Endothelial cell (in vitro differentiated cells): ENCODE measurements at places on chromosomes 1 and 21.

DNA sequence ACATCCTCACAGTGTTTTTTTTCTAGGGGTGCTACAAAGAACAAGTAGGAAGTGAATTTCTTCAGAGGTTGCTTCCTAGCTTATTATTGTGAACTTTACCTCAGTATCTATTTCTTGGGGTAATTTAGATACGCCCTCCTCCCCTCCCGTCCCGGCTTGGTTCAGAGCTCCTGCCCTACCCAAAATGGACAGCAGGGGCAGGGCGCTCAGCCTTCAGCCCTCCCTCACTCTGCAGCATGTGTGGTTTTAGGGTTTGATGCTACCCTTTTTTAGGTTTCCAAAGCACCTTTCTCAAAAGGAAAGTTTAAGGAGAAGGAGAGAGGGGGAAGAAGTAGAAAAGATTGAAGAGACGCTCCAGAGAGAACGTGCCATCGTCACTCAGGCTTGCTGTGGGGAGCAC lies 16.9 kb upstream of the POGK start:
- DNase-seq: no peak

DNA sequence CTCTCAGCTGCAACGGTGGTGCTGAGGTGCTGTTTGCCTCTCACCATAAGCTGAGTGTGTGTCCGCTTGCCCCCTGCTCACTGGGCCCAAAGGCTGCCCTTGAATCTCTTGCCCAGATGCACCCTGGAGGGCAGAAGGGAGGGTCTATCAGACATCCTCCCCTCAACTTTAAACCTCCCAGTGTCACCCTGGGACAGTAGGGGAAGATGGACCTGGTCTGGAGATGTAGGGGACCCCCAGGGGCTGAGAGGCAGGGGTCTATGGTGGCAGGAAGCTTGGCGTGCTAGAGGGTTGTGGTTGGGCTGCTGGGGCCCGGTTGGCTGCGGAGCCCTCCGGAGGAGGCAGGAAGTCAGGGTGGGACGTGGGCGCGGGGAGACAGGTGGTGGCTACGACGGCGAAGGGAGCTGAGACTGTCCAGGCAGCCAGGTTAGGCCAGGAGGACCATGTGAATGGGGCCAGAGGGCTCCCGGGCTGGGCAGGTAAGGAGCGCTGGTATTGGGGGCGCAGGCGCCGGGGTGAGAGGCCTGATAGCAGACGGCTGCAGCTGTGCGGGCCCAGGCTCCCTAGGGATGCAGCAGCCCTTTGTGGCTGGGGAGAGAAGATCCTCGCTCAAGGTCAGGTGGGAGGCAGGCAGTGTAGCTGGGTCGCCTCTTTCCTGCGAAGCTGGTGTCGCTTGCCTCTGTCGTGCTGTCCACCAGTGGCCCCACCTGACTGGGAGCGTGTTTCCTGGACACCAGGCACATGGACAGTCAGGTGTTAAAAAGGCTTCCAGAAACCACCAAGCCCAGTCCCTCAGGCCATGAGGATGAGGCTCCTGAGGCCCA lies at the start of gene LCK:
LCK (plus strand) TSS at position 373 of the 824 bp plus-strand sequence. CDS start 23,065 bp downstream, outside the sequence.
- no peak for DNase-seq

- no peak for DNase-seq
Observed at GRCh38 chr1:79117376-79117775, 110.8 kb upstream of the ADGRL4 start.

DNA sequence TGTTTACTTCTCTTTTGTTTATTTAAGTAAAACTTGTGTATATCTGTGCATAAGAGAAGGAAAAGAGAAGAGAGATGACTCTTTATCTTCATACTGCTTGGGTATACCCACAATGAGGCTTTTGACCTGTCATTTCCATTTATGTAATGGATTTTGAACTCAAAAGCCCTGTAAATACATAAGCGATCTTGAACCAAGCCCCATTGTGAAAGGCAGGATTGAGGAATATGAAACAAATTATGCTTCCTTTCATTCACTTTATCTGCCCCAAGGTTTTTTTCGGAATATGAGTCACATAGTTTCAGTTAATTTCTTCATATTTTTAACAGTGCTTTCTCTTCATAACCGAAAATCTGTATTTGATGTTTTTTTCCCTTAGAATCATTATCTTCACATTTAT lies 21.4 kb downstream of the CNST start:
- DNase-seq: no peak

- DNase-seq: no peak
Observed at GRCh38 chr1:8419172-8419571, 101.3 kb downstream of the SLC45A1 start.

DNA sequence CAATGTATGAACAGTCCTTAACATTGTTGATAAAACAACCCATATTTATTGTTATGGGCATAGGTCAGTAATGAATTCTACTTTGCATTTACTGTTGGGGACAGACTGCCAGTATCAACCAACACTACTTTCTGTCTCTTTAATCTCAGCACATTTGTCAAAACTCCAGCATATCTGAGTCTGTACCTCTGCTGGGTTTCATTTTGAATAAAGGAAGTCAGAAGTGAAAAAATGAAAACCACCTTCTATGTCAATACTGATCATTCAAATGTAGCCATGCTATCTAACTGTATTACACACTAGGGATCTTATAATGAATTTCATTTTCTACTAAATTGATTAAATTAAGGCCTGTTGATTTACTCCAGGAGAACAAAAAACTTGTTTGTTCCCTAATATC lies 24.2 kb upstream of the CXADR start:
- DNase-seq: no peak

- DNase-seq: no peak
Observed at GRCh38 chr1:10686404-10687040, 109.9 kb downstream of the CASZ1 start.

- no peak for DNase-seq
Observed at GRCh38 chr1:151898519-151898991, 10.8 kb downstream of the THEM4 start.

GRCh38 chr1:240151136-240151735 lies 59.6 kb downstream of the FMN2 start:
- no peak for DNase-seq

DNA sequence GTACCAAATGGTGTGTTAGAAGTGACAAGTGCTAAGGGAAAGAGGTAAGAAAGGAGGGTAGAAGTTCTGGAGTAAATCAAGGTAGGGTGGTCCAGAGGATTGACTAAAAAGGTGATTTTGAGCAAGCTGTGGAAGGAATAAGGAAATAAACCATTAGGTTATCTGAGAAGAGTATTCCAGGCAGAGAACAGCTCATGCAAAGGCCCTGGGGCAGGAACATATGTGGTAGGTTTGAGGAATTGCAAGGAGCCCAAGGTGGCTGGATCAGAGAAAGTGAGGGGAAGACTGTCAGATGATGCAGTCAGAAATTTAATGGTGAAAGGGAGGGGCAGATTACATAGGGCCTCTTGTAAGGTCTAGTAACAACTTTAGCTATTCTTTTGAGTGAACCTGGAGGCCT lies 302.6 kb downstream of the PBX1 start:
- no peak for DNase-seq

GRCh38 chr21:38250991-38251418 lies 5.8 kb upstream of the KCNJ15 start:
- DNase-seq: no peak

GRCh38 chr1:52195161-52195560 lies 53.3 kb downstream of the ZFYVE9 start:
- no peak for DNase-seq

DNA sequence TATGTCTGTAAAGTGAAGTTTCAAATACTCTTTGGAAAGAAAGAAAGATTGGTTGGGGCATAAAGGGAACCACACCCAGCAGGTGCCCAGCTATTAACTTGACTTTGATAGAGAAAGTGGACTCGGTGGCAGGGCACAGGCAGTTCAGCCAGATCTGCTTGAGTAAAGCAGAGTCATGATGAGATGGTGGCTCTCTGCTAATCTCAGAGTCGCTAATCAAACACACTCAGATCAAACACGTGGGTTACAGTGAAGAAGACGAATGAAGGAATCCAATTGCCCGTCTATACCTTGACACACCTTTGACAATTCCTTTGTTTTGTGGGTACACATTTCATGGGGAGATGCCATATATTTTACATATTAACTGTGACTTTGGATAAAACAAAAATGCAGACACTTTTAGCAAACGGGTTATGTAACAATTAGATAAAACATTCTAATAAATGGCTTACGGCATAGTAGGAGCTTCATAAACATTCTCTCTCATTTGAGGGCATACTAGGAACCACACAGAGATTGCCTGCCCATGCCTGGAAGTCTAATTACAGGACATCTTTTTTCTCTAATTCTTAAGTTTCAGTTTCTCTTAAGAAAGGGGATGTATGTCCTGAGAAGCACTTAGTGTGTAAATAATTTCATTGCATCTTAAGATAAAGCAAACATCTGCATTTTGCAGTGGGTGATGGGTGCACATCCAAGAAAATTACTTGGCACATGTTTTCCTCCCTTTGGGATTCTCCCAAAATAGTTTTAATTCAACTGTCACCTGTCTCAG lies 7.2 kb downstream of the CBR1 start:
- DNase-seq: no peak

- no peak for DNase-seq
Observed at GRCh38 chr1:89047734-89048133, 17.3 kb downstream of the GBP1 start.

GRCh38 chr1:54315099-54315498 lies 91.1 kb downstream of the SSBP3 start:
- no peak for DNase-seq

DNA sequence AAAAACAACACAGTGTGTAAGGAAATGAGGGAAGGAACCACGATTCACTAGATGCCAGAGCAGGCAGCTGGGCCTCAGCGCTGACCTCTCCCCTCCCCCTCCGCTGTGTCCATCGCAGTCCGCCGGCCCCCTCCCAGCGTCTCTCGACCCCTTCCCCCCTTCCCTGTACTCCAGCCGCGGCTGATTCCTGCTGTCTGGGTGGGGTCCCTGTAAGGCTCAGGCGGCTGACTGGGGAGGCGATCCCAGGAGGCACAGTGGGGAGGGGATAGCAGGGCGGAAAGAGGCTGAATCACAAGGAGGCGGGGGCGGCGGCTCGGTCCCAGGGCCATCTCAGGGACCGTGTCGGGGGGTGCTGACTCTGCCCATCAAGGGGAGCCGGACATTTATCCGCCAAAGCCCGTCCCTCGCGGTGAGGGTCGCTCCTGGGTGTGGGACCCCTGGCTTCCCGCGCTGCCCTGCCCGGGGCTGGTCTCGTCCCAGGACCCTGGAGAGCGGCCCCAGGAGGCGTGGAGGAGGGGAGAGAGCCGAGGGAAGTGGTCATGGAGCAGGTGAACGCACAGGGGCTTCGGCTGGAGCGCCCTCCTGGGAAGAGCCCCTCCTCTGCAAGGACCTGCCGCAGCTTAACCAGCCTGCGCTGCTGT lies 241.9 kb downstream of the PTPRU start:
- peak; percentile 31 for DNase-seq

DNA sequence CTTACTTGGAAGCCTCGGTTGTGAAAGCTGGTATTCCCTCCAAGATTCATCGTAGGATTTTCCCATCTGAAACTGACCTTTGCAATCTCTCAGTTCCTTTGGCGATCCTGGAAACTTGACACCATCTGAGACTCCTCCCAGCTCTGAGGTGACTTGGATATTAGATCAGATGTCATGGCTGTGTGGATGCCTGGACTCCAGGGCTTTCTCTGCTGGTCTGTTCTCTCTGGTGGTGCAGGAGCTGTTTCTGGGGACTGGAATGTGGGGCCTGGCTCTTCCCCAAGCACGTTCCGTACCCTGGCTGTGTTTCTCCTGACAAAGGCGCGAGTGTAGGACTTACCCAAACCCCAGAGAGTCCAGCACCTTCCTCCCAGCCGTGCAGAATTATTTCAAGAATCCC lies 252.2 kb downstream of the RPS6KC1 start:
- no peak for DNase-seq

DNA sequence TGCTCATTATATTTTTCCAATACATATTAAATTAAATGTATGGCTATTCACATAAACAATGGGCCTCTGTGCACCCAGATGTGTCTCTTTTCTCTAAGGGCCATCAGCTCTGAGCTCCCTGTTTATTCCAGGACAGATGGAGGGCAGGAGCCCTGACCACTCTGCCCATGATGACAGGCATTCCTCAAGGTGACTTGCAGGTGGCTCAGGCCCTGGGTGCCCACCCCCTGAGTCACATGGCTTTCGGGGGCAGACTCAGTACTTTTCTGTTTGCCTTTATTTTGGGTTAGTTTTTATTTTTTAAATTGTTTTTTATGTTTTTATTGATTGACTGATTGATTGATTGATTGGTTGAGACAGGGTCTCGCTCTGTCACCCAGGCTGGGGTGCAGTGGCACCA lies 6.4 kb upstream of the LRP8 start:
- no peak for DNase-seq

DNA sequence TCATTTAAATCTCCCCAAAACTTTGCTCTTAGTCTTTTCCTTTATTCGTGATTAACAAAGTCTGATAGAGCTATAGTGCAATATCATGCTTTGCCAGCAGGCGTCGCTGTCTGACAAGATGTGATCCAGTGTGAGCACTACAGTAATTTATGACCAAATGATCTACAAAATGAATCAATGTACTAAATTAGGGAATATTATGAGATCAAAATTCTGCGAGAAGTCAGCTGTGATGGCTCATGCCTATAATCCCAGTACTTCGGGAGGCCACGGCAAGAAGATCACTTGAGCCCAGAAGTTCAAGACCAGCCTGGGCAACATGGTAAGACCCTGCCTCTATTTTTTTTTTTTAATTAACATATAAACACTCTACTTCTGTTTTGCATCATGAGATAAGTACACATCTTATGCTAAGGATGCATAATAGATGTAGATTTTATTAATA lies 3.6 kb upstream of the SPSB1 start:
- DNase-seq: peak; percentile 77

DNA sequence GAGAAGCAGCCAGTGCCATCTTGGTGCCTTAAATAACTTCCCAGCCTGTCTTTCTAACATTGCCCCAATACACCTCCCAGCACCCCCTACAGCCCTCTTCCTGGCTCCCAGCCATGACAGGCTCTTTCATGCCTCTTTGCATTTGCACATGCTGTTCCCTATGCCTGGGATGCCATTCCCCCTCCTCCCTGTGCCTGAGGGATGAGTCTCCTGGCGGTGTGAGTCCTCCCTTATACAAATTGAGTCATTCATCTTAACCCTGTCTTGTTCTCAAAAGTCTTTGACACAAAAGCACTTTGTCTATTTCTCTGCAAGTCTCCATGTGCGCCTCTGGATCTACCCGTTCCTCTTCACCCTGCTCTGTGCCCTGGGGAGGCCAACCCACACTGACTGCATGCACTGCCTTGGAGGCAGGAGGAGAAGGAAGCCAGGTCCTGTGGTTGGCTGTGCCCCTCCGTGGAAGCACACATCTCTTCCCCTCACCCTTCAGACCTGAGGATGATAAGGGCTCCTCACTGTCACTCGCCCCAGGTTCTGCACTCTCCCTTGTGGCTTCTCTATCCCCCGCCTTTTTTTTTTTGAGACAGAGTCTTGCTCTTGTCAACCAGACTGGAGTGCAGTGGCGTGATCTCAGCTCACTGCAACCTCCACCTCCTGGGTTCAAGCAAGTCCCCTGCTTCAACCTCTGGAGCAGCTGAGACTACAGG lies 25.1 kb downstream of the CDCP2 start:
- DNase-seq: no peak
